ENCODE measurements at places on chromosomes 7 and 10. TPM values are rescaled to one million over a fixed set of nuclear protein-coding genes. Genes with fewer than 3 reads are reported as not detected.

GRCh38 chr7:2068693-2069471 is 163.9 kb downstream of the MAD1L1 start:
- DNase-seq: no peak

GRCh38 chr10:32984003-32984600 is 26.1 kb upstream of the ITGB1 start:
- no peak for DNase-seq

- DNase-seq: no peak
Measured at GRCh38 chr10:34437906-34438305, 377.2 kb downstream of the PARD3 start.

NPSR1 gene
- not detected for total RNA-seq

PROSER2 gene
- 5.0 TPM for total RNA-seq
